IPS-NIHi11 (cell line): ENCODE measurements at places on chromosomes 7 and 10.

DNA sequence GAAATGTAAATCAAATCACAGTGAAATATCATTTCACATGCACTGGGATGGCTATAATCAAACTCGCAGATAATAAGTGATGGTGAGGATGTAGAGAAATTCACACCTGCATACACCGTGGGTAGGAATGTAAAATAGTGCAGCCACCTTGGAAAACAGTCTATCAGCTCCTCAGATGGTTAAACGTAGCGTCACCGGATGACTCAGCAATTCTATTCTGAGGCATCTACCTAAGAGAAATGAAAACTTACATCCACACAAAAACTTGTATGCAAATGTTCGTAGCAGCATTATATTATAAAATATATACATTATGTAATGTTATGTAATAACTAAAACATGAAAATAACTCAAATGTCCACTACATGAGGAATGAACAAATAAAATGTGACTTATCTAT lies 38.9 kb downstream of the SH3PXD2A start:
- no peak for DNase-seq

DNA sequence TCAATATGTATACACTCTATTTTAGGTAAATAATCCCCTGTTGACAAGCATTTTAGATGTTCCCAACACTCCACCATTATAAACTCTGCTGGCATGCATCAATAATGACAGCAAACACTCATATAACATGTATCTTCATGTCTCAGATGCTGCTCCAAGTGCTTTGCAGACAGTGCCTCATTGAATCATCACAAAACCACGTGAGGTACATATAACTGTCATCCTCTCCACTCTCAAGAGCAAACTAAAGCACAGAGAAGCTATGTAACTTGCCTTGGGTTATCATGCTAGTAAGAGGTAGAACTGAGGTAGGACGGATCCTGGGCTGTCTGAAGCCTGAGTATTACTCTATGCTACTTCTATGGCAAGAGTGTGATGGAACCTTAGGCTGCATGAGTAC lies 72.5 kb upstream of the GSDME start:
- DNase-seq, result no peak

DNA sequence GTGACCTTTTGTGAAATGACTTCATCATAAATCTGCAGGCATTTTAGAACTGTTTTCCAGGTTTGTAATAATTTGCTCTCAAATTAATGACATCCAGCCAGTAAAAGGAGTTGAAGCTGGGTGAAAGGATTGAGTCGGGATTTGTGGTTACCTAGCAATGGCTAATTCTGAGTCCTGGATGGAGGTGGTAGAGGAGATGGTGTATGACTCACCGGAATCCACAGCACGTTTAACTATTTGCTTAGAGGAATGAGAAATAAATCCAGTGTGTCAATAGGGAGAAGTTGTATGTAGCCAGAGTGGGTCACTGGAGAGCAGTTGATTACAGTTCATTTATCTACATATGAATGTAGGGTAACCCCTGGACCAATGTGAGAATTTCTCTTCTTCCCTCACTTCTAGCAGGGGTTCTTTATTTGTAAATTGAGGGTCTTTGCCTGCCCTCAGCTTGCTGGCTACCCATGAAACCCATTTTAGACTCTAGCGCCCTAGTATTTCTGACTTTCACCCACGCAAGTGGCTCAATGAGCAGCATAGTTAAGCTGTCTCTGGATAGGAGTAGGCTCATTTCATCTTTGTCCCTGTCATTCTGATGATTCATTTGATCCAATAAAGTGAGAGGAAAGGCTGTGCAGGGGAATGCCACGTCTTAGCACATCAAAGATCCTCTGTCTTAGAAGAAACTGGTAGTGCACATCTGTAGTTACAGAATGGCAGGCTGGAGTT lies 547.8 kb downstream of the SORCS3 start:
- DNase-seq, result no peak

GRCh38 chr10:61701706-61702105 lies 39.0 kb downstream of the CABCOCO1 start:
- no peak for DNase-seq

DNA sequence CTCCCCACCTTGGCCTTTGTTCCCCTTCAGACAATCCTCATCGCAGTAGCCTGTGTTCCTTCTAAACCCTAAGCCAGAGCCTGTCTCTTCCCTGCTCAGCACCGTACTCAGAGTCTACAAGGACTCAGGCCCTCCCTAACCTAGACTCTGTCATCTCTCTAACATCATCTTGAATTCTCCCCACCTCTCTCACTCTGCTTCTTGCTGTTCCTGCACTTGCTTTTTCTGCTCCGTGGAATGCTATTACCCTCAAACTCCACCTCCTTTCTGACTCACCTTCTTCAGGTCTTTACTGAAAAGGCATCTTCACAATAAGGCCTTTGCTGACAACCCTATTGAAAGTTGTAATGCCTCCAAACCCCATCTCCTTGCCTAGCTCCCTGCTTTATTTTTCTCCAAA lies 141.0 kb downstream of the DKK1 start:
- DNase-seq, result no peak
